ENCODE measurements at places on chromosomes 6 and 20.

DNA sequence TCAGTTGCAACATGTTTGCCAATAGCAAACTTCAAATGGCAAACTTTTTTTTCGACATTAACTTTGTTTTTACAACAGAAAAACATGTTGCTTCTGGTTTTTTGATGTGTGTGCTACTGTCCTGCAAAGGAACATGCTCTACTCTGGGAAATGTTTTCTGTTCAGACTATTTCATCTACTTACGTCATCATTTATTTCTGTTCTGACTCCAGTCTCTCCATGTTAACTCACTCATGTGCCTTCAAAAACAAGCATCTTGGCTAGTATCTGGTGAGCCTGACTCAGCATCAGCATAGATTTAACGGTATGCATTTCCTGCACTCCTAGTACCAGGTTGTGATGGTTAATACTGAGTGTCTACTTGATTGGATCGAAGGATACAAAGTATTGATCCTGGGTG, 36.1 kb upstream of the MAP7 start:
- no peak for DNase-seq

- no peak for DNase-seq
These were observed 5.3 kb downstream of the SOBP start for GRCh38 chr6:107495196-107495643.

DNA sequence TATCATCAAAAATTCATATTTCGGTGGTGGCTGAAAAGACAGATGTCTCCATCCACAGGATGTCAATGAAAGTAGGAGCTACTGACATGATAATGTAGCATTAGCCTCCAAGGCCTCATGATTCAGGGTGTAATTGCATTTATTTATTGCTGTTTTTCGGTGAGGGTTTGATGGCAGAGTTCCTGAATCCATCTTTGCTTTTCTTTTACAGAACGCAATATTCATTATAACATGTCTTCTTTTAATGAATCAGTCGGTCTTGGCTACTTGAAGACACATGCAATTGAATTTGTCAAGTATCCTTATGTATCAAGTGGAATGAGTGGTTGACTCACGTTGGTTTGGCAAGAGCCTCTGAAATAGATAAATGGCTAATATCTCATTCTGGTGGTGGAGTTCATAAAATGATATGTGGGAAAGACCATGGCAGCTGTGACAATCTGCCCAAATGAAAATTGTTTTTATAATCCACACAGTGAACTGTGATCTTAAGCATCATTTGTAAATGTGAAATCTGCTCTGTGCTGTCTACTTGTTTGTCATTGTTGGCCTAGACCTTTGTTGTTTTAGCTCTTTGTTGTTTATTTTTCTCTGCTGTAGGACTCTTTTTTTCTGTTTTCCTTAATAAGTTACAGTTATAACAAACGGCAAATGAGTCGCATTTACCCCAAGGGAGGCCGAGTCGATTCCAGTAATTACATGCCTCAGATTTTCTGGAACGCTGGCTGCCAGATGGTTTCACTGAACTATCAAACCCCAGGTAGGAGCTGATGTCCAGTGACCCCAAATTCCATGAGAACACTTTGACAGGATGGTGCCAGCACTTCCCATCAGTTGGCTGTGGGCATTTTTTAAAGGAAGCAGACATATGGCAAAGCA, 105.7 kb upstream of the LAMP5 start:
- DNase-seq, result no peak

GRCh38 chr6:17877895-17878440, 109.5 kb downstream of the KIF13A start:
- no peak for DNase-seq

- DNase-seq, result no peak
These were observed 20.5 kb downstream of the CLVS2 start for GRCh38 chr6:123016431-123017103.

DNA sequence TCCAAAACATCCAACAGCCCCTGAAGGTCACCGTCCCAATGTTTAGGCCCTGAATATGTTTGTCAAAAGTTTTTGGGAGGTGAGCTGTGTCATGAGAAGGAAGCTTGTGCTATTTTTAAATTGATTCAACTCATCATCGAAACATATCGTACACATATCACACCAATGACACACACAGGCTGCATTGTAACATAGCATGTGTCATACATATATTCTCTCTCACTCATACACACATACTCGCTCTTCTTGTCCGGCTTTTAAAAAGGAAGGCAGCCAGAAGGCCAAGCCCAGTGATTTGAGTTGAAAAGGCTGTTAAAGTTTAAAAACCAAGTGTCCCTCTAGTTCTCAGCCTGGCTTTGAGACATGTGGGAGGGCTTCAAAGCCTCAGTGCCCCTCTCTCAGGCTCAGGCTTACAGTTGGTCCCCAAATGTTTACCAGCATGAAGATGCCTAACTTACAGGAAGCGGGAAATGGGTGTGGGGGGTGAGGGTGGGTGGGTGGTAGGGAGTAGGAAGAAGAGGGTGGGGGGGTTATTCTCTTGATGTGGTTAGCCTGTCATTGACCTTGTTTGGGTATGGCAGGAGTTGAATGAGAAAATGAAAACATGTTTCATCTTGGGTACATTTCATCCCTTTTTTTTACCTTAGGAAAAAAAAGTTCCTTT, 3.3 kb upstream of the PRDM1 start:
- no peak for DNase-seq

GRCh38 chr6:51805517-51805916, 281.9 kb downstream of the PKHD1 start:
- DNase-seq, result no peak

- no peak for DNase-seq
These were observed 195.5 kb upstream of the PDE10A start for GRCh38 chr6:165858586-165858985.

- no peak for DNase-seq
These were observed 1095.2 kb downstream of the GRIK2 start for GRCh38 chr6:102488729-102489128.

GRCh38 chr20:32780749-32781655, 18.8 kb downstream of the DNMT3B start:
- no peak for DNase-seq

DNA sequence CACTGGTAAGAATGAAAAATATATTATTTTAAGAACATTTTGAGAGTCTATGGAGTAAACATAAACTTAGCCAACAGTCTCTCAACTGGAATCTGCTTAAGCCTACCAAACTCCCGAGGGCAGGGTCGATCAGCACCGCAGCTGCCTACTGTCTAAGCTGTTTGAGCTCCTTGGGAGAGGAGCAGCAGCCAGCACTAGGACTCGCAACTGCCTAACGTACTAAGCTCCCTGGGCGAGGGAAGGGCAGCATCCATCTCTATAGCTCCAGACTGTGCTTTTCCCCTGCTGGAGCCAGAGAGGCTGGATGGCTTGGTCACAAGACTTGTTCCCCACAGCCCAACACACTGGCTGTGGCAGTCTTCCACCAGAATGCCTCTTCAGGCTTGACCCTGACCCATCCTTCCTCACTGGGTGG, 96.4 kb downstream of the MOXD1 start:
- no peak for DNase-seq

DNA sequence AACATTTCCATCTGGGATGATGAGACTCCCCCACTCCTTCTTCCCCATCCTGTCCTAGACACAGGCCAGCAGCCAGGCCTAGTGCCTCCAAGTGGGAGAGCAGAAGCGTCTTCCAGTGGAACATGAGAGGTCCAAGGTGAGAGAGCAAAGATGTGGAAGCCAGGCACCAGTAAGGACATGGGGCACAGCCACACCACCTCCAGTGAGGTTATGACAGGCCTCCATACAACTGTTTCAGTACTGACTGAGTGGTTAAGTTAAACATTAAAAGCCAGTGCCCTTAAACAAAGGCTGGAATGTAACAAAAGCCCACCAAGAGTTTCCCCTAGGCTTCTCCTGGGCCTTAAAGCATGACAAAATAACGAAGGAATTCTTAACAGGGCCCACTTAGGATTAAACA, 5.3 kb downstream of the ZBTB24 start:
- no peak for DNase-seq

GRCh38 chr20:46787991-46788762, 78.7 kb downstream of the SLC2A10 start:
- DNase-seq, result no peak

GRCh38 chr20:51486197-51487005, 56.1 kb downstream of the NFATC2 start:
- DNase-seq, result no peak

DNA sequence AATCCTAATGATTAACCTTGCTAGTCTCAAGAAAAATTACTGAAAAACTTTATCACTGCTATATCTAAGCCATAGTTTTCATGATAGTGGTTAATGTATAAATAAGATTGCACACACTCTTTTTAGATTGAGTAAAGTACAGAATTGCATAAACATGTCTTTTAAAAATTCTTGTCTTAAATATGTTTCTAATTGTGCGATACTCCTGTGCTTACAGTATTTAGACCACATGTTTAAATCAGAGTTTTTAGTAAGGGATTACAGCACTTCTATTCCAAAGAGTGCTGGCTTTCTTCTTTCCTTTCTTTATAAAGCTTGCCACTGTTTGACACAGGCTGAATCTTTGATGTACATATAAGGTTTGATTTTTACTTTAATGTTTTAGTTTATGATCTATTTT, 36.8 kb upstream of the RGS17 start:
- DNase-seq, result no peak

- no peak for DNase-seq
These were observed 3.7 kb upstream of the CCDC167 start for GRCh38 chr6:37503309-37503965.

Data from cortex of kidney (tissue), 1 donor.